Right ventricle myocardium inferior (tissue), 1 donor: ENCODE measurements at places on chromosomes 4 and X. TPM values are rescaled to one million over a fixed set of nuclear protein-coding genes. Genes with fewer than 3 reads are reported as not detected.

Gene DCAF12L2
- 0.11 TPM for total RNA-seq

Gene TCEANC
- 6.4 TPM for total RNA-seq

Gene STARD8
- 11.7 TPM for total RNA-seq

Gene TKTL1
- total RNA-seq, result 13.0 TPM

Gene CSAG1
- total RNA-seq, result not detected

Gene FGG
- not detected for total RNA-seq

Gene CYLC1
- total RNA-seq, result not detected

Gene TMEM150C
- total RNA-seq, result 19.6 TPM

Gene KDM6A
- total RNA-seq, result 13.5 TPM

Gene CT55
- not detected for total RNA-seq

Gene DMP1
- total RNA-seq, result not detected

Gene RASGEF1B
- total RNA-seq, result 3.6 TPM

Gene NHSL2
- total RNA-seq, result 5.7 TPM

Gene IBSP
- not detected for total RNA-seq

Gene ANKRD17
- total RNA-seq, result 50.7 TPM

Gene TCEAL8
- 38.0 TPM for total RNA-seq

Gene TRIM60
- total RNA-seq, result not detected

Gene JAKMIP1
- not detected for total RNA-seq

Gene SLC39A8
- total RNA-seq, result 3.1 TPM

Gene CYTL1
- total RNA-seq, result 0.81 TPM

Gene SLC10A6
- total RNA-seq, result 0.35 TPM

Gene PUDP
- total RNA-seq, result 22.1 TPM

Gene CT45A10
- not detected for total RNA-seq

Gene SMARCA1
- total RNA-seq, result 30.2 TPM

Gene PASD1
- not detected for total RNA-seq

Gene ACE2
- 16.6 TPM for total RNA-seq

Gene PCDH10
- 0.03 TPM for total RNA-seq

Gene PPBP
- 0.35 TPM for total RNA-seq

Gene RHOXF2B
- total RNA-seq, result not detected

Gene PLA2G12A
- 64.8 TPM for total RNA-seq
